ENCODE measurements at places on chromosomes 3 and 15. TPM values are rescaled to one million over a fixed set of nuclear protein-coding genes. Genes with fewer than 3 reads are reported as not detected.

The NOP10 gene
- polyA plus RNA-seq, result 86.1 TPM

The SLC7A14 gene
- 0.58 TPM for polyA plus RNA-seq

The HRG gene
- polyA plus RNA-seq, result 0.18 TPM

The ATP13A5 gene
- 0.88 TPM for polyA plus RNA-seq

The HTR3C gene
- polyA plus RNA-seq, result not detected

The TRIM69 gene
- polyA plus RNA-seq, result 30.8 TPM

The CEP70 gene
- polyA plus RNA-seq, result 19.0 TPM

The ARHGEF3 gene
- polyA plus RNA-seq, result 28.3 TPM

The CD96 gene
- 0.23 TPM for polyA plus RNA-seq

The PPP2R3A gene
- polyA plus RNA-seq, result 57.6 TPM

The KBTBD13 gene
- 1.7 TPM for polyA plus RNA-seq

The TMEM158 gene
- polyA plus RNA-seq, result 1.2 TPM

The P2RY14 gene
- 1.5 TPM for polyA plus RNA-seq

The CLDN11 gene
- 1.7 TPM for polyA plus RNA-seq

The SPRED1 gene
- 31.4 TPM for polyA plus RNA-seq

The RFTN1 gene
- 22.2 TPM for polyA plus RNA-seq

The DUOXA2 gene
- not detected for polyA plus RNA-seq
